ENCODE measurements at places on chromosomes 2 and 18.

DNA sequence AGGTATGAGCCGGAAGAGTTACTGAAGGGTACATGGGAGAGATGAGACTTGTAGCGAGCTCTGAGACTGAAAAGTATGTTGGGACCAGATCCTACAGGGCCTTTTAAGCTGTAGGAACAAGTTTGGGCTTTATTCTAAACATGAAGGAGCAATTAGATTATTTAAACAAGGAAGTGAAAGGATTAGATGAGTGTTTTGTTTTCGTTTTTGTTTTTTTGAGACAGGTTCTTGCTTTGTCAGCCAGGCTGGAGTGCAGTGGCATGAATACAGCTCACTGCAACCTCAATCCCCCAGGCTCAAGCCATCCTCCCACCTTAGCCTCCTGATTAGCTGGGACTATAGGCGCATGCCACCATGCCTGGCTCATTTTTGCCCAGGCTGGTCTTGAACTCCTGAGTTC, 110.7 kb downstream of the C1D start:
- DNase-seq, result no peak

- DNase-seq, result peak; percentile 29
Observed at GRCh38 chr2:96556441-96557330, 20.1 kb downstream of the ARID5A start.

- DNase-seq, result no peak
Observed at GRCh38 chr2:48529676-48530032, 300 bp upstream of the STON1 start.

GRCh38 chr2:101168706-101169105, 17.5 kb upstream of the TBC1D8 start:
- DNase-seq, result no peak

GRCh38 chr18:2325308-2325849, 245.9 kb downstream of the METTL4 start:
- DNase-seq, result no peak

GRCh38 chr2:98793275-98793674, 62.3 kb upstream of the MGAT4A start:
- DNase-seq, result no peak

- DNase-seq, result no peak
Observed at GRCh38 chr2:177622521-177622920, 229.9 kb downstream of the AGPS start.

DNA sequence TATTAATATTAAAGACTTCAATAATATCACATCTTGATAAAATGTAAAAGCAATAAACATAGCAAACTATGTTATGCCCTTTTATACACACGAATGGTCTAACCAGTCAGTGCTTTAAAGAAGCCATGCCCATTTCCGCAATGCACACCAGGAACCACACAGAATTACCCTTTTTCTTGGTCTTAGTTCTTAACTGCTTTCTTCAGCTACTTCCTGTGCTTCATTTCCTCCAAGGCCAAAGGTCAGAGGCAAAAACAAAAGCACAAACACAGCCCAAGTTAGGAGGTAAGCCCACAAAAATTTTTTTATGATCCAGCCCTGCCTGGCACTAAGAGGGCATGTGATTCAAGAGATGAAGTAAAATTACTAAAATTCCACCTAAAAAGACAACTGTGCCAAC, 267.2 kb downstream of the FBXO15 start:
- no peak for DNase-seq

DNA sequence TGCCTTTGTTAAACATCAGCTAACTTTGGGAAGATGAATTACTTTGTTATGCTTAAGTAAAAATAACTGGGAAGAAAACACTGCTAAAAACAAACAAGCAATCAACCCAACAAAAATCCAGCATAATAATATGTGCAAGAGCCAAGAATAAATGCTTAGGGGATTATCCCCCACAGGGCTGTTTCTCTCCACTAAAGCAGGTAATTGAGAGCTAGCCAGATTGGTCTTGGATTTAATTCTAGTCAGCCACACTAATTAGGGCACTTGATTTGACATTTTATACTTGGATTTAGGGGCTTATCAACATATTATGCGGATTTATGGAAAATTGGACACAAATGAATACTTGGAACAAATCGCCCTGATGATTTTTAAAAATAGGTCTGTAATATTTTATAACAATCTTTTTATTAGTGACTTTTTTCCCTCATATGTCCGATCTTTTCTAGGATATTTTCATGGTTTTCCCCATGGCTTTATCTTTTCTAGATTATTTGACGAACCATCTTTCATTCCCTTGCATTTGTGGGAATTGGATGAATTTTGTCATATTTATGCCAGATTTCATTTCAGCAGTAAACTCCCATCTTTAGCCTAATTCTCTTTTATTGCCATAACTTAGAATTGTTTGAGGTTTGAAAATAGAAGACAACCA, 199.1 kb upstream of the NXPH2 start:
- DNase-seq, result no peak

DNA sequence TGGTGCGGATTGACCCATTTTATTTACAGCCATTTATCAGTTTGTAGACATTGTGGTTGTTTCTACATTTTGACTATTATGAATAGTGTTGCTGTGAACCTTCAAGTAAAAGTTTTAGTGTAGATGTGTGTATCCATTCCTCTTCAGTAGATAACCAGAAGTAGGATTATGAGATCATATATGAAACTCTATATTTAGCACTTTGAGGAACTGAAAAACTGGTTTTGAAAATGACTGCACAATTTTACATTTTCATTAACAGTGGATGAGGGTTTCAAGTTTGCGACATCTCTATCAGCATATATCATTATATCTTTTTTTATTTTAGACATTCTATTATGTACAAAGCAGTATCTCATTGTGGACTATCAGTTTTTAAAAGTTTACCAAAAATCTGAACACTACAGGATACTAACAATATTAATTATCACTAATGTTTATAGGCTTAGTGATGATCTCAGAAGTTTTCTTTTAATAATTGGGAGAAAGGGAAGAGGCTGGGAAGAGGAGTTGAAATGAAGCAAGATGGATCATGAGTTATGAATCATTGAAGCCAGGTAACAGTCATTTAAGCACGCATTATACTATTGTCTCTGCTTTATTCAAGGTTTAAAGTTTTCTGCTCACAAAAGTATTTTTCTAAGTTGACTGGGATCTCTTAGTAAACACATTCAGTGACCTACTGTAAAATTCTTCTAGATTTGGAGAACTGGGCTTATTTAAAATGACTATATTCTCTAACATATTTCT, 329.0 kb upstream of the LRATD1 start:
- no peak for DNase-seq

GRCh38 chr2:221465776-221466175, 106.3 kb downstream of the EPHA4 start:
- no peak for DNase-seq

- peak; percentile 52 for DNase-seq
Observed at GRCh38 chr2:135948642-135949355, 36.6 kb downstream of the DARS1 start.

DNA sequence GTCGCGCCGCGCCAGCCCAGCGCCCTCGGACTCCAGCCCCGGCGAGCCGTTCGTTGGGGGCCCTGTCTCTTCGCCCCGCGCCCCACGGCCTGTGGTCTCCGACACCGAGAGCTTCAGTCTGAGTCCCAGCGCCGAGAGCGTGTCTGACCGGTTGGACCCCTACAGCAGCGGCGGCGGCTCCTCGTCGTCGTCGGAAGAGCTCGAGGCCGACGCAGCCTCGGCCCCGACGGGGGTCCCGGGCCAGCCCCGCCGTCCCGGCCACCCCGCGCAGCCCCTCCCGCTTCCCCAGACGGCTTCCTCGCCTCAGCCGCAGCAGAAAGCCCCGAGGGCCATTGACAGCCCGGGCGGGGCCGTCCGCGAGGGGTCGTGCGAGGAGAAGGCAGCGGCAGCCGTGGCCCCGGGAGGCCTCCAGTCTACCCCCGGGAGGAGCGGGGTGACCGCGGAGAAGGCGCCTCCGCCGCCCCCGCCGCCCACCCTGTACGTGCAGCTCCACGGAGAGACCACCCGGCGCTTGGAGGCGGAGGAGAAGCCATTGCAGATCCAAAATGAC, 1.4 kb downstream of the PHLPP1 start:
- peak; percentile 28 for DNase-seq

DNA sequence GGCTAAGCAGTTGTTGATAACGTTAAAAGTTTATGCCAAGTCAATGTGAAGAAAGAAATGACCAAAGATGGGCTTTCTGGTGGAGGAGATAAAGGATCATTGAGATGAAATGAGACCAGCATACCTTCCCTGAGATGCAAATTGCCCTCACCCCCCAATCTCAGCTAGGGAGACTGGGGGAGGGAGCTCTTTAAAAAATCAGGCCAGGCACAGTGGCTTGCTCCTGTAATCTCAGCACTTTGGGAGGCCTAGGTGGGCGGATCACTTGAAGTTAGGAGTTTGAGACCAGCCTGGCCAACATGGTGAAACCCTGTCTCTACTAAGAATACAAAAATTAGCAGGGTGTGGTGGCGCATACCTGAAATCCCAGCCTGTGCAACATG, 30.9 kb upstream of the KCMF1 start:
- no peak for DNase-seq

- DNase-seq, result peak; percentile 61
Observed at GRCh38 chr2:227471924-227472264, at the start of gene AGFG1. Gene AGFG1, plus strand, starts transcription at chr2:227472156. Its CDS starts 266 bp downstream, at chr2:227472422.

- DNase-seq, result no peak
Observed at GRCh38 chr2:132426033-132426432, 9.4 kb downstream of the GPR39 start.

DNA sequence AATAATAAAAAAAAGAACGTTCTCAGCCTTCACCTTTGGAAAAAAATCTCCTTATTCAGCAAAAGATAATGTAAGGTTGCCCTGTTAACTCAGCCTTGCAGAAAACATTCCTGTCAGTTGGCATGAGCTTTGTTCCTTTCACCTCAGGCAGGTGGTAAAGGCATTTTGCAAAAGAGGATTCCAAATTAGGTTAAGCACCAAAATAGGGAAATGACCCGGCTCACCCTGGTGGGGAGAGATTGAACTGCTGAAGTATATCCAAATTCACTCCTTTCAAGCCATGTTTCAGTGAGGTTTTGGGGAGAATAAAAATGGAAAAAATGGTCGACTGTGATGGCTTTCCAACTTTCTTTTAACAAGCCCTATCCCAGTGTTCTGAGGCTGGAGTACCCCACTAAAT, 1988.8 kb upstream of the PIK3C3 start:
- no peak for DNase-seq

DNA sequence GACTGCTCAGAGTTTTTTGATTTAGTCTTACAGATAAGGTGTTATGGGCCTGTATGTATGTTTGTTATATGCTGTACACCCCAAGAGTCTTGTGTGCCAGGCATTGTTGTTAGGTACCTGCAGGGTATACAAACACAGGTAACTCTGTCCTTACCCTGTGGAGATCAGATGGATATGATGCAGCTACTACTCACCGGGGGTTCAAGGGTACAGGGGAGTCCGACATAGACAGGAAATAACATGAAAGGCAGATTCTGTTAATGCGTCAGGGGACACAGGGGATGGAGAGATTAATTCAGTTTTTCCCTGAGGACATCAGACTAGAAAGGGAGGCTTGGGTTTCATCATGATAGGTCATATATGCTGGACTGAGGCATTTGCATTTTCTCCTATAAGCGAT, 31.3 kb downstream of the TRAK2 start:
- no peak for DNase-seq

DNA sequence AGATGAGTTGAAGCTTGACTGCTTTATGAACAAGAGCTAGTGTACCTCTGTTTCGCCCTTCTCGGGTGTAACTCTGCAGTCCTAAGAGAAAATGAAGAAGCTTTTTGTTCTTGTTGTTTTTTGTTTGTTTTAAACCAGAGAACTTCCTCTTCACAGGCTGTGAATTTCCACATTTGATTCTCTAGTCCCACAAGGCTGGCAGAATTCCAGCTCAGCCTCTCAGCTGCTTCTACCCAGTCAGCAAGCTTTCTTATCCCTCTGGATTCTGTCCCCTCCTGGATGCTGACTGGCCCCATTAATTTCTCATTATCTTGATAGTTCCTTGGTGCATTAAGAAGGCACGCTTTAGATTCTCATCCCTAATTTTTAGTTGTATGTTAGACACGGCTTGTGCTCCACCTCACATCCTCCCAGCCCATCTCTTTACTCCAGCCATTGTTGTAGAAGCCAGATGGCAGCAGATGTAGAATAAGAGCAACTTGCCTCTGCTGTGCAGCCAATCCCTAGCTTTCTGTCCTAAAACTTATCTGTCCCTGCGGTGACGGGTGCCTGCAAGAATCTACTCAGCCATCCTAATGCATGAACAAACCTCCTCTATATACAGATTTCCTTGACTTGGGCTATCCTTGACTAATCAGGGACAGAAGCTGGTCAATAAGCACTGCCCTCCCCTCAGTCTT, 12.3 kb upstream of the RESP18 start:
- no peak for DNase-seq

GRCh38 chr2:46872902-46873603, 42.6 kb downstream of the MCFD2 start:
- no peak for DNase-seq

- no peak for DNase-seq
Observed at GRCh38 chr2:196066291-196067087, 2.1 kb downstream of the DNAH7 start.

DNA sequence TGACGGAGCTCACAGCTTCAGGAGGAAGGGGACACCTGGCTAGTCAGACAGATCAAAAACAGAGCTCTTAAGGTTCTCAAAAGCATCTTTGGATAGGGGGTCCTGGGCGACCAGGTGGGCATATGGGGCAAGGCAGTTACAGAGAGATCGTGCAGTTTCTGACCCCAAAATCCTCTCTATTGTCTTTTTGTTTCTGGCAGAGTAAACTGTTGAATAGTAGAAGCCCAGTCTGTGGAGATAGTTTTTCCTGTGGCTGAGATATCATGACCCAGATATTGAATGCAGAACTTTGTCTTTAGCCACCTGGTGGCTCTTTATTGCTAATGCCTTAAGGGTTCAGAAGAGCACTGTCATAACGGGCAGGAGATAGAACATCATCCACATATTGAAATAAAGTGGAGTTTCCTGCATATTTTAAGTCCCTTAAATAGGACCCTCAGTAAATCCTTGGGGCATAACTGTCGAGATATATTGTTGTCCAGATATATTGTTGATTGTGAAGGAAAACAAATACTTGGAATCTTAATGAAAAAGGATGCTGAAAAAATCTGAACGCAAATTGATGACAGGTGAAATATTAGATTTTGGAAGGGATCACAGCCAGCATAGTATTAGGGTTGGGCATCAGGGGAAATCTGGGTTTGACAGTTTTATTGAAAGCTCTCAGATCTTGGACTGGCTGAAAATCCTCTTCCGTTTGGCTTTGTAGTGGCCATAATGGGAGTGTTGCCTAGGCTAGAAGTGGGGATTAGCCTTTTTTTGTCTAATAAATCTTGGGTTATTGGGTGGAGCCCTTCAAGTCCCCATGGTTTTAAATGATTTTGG, 14.1 kb upstream of the ZDBF2 start:
- no peak for DNase-seq

GRCh38 chr18:61597316-61597715, 264.1 kb downstream of the CDH20 start:
- DNase-seq, result no peak

DNA sequence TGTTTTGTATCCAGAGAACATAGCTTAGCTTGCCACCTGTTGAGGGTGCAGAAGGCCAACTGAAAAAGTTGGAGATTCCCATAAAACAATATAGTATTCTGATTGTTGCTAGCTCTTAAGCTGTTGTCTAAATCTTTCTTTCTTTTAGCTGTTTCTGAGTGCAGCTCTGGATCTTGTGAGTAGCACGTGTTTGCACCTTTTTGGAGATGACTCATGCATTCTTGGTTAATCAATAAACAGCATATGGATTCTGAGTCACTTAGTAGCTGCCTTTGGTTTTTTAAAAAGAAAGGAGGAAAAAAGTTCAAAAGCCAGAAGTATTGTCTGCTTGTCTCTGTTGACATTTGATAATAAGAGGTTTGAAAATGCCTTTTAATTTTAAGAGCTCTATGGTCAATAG, 483.0 kb upstream of the FSIP2 start:
- no peak for DNase-seq

GRCh38 chr2:68371581-68371980, 6.5 kb downstream of the PLEK start:
- no peak for DNase-seq

Data from T-helper 22 cell (primary cell).